Liver (tissue), 10 donors: ENCODE measurements at places on chromosomes 13 and 19.
A peak's percentile ranks its signal among the peaks of the same experiment; 100 is the strongest.

- no peak for DNase-seq
These were observed 315.9 kb downstream of the DNAJC15 start for GRCh38 chr13:43339145-43339804.

DNA sequence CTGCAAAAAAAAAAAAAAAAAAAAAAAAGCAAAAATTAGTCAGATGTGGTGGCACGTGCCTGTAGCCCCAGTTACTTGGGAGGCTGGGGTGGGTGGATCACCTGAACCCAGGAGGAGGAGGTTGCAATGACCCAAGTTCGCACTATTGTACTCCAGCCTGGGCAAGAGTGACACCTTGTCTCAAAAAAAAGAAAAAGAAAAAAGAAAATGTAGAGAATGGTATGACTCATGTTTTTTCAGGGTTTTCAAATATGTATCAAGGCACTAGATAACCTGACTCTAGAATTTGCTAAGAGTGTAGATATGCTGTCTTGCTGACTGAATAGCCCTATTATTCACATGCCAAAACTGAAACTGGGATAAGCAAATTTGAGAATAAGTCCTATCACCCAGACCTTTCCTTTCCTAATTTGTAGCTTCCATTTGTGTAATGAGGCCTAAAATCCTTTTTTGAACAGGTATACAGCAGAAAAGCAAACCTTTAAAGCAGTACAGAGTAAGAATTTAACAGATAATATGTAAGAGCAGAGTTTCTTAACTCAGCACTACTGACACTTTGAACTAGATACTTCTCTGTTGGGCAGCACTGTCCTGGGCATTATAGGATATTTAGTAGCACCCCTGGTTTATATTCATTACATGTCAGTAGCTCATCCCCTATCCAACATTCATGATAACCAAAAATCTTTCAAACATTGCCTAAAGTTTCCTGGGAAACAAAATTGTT lies 108.6 kb downstream of the ELF1 start:
- no peak for DNase-seq

DNA sequence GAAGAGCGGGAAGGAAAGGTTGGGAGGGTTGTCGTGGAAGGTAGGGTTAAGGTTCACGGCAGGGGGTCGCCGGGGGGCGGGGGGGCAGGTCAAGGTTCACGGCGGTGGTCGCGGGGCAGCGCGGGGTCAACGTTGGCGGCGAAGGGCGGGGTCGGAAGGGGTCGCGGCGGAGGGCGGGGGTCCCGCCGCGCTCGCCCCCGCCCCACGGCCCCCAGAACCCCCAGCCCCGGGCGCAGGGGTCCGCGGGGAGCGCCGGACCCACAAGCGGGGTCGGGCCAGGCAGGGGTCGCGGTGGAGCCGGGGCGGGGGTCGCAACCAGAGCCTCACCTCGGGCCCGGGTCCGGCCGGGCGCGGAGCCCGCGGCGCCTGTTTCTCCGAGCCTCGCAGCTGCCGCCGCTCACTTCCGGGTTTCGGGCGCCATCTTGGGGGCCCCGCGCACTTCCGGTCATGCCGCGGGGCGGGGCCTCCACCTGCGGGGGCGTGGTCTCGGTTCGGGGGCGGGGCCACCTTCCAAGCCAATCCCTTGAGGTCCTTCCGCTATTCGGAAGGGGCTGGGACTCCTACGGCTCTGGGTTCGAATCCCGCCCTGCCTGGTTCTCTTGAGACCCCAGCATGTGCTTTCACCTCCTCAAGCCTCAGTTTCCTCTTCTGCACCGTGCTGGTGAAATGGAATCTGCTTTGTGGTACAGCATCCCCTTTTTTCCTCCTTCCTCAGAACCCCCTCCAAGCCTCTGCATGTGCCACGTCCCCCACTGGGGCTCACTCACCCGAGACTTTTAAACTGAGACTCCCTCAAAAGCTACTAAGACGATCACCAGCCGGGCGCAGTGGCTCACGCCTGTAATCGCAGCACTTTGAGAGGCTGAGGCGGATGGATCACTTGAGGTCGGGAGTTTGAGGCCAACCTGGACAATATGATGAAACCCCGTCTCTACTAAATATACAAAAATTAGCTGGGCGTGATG lies at the start of gene SBNO2:
TSS of gene SBNO2 (minus strand) at position 424 of the 965 bp plus-strand sequence. CDS start 19,992 bp downstream, outside the sequence.
- peak; percentile 98 for DNase-seq

GRCh38 chr13:47859165-47859564 lies 141.9 kb downstream of the SUCLA2 start:
- DNase-seq = no peak

DNA sequence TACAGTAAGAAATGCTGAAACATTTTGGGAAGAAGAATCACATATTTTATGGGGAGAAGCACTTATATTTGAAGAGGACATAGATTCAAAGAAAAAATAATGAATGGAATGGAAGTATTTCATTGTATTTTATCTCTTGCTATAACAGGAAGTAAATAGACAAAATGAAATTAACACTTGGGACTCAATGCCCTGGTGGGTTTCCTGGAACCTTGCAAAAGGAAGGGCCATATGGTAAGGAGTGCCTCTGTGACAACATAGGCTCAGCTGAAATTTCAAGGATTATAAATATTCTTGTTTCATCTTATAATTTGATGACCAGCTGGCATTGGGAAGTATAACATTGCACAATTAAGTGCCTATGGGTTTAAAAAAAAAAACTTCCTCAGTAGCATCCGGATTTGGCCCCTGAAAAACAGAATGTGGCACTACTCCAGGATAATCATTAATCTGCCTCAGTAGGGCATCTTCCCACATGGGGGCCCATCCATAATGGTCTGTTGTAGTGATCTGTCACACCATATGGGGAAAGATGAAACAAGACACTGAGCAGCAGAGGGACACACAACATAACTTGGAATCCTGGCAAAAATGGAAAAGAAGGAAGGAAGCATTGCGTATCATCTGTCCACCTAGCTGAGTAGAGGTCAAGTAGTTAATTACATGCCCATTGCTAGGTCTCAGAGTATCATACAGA lies 321.6 kb downstream of the NDFIP2 start:
- no peak for DNase-seq

- DNase-seq = no peak
These were observed 69.5 kb downstream of the SPACA7 start for GRCh38 chr13:112445411-112446271.

GRCh38 chr19:38718747-38719543 lies 25.3 kb downstream of the CAPN12 start:
- DNase-seq = no peak

DNA sequence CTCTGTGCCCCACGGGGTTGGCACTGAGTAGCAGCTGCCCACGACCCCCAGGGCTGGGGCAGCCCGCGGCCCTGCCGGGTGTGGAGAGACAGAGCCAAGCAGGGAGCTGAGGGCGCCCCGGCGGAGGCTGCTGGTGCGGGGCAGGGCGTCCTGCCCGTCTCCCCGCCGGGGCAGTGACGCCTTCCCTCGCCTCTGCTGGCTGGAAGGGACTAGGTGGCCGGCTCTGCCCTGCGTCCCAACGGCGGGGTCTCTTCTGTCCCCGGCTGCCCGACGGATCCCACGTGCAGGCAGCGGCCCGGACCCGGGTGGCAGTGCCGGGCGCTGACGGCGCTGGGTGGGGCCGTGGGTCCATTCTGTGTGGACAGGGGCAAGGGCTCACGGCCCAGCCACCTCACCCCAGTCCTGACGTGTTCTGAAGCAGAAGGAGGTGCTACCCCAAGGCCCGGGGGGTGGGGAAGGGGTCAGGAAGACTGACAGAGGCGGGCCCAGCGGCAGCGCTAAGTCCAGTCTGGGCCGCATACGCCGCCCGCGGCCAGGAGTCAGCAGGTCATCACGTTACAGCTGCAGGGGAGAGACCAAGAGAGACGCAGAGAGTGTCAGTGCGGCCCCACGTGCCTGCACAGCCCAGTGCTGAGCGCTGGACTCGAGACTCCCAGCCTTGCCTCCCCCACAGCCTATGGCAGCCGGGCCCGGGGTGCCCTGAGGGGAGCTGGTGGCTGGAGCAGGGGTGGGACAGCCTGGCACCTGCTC lies 15.1 kb upstream of the PLPP2 start:
- DNase-seq = no peak

DNA sequence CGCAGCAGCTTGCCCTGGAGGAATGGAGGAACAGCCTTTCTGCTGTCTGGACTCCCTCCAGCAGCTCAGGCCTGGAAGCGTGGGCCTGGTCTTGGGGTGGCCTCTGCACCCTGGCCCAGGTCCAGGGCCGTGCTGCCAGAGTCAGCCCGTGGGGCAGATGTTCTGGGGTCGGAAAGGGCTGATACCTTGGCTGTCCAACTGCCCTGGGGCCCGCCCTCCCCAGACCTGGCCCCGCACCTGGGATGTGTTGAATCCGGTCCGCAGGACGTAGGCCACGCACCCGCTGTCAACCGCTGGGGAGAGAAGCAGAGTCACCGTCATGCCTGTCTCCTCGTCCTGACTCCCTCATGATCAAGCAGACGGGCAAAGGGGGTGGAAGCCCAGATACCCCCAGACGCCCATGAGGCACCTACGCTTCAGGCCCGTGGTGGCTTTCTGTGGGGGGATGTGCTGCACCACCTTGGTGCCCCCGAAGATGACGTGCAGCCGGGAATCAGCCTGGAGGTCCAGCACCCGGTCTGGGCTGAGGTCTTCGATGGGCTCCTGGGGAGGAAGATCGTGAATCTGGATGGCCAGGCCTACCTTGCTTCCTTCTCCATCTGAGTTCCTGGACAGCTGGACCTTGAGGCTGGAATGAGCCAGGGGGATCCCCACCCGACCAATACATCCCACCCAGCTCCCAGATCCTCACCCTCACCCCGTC lies 7.7 kb downstream of the ATP13A1 start:
- DNase-seq = no peak

DNA sequence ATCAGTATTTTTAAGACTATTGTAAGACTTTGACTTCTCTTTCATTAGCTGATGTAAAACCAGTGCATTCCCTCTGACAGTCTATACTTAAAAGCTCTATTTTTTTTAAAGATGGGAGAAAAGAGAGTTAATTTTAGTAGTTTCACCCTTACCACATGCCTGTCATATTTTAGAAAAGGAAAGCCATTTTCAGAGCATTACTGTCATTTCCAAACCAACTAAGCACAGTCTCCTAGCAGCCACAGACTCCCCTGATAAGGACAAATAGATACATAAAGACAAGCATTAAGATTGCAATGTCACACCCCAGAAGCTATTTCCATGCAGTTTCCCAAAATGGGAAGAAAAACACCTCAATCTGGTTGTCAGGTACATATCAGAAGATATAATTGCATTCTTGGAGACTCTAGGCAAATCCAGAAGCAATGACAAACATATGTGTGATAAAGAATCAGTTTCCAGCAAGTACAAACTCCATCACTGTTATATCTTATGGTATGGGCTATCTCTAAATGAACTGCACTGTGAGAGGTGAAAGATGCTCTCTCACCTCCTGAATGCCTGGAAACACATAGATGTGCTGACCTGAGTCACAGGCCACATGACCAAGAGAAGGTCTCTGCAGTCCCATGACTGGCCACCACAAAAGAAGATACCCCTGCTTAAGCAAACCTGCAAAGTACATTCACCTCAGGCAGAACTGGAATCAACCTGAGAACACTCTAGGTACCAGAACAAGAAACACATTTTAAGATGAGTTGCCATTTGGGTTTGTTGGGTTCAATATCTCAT lies 303.3 kb downstream of the POU4F1 start:
- no peak for DNase-seq

GRCh38 chr19:56712611-56713276 lies 41.2 kb upstream of the ZNF835 start:
- no peak for DNase-seq

DNA sequence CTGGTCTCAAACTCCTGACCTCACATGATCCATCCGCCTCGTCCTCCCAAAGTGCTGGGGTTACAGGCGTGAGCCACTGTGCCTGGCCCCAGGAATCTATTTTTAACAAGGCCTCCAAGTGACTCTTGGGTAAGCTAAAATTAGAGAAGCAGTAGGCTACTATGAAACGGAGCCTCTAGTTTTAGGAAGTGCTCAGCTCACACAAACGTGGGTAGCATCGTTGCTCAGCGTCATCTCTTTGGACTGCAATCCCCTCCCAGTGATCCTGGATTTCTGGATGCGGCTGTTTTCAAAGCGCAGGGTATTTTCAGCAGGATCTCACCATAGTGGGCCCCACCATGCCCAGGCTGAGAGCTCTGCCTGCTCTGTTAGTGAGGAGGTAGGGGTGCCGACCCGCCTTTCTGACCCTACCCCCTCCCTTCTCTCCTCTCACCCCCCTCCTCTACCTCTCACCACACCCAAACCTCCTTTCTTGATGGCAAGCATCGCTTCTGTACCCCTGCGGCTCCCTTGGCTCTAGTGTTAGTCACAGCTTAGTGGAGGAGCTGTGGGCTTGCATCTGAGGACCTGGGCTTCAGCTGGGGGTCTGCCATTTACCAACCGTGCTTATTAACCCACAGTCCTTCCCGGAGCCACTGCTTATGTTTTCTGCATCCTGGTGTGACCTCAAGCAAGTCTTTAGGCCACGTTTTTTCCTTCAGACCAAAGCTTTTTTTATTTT lies 34.2 kb downstream of the GJA3 start:
- no peak for DNase-seq

DNA sequence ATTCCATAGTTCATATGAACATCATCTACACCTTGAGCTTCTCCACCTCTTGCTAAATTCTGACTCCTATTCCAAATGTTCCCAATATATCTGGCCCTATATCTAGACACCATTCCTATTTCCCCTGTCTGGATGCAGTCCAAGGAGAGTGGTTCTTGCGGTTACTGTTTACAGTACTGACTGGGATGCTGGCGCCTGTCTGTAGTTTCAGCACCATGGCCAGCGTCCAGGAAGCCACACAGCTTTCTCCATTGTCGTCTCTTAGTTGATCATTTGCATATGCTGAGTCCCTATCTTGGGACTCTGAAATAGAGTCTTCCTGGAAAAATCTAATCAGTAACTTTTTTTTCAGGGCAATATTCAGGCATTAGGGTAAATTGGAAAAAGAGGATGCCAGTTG lies 14.9 kb downstream of the LAIR2 start:
- peak; percentile 47 for DNase-seq

- DNase-seq = no peak
These were observed 404 bp upstream of the IL27RA start for GRCh38 chr19:14030997-14031718.

DNA sequence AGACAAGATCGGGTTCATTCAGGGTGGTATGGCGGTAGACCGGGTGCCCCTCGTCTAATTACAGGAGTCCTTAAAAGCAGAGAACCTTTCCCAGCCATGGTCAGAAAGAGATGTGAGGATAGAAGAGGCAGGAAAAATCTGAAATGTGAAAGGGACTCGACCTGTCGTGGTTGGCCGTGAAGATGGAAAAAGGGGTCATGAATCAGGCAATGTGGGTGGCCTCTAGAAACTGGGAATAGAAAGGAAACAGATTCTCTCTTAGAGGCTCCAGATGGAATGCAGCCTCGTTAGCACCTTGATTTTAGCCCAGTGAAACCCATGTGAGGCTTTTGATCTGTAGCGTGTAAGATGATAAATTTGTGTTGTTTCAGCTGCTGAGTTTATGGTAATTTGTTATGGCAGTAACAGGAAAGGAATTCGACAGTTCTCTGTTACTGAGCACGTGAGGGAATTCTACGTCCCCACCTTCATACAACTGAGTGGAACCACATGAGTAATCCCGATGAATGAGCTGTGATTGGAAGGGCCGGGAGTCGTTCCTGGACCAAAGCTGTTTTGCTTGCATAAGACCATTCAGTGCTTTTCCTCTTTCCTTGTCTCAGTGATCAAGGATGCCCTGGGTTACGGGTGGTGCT lies 11.0 kb upstream of the CA11 start:
- DNase-seq = no peak
